ENCODE measurements at places on chromosomes 4 and X.

GRCh38 chr4:178894126-178894525 is 1451.9 kb upstream of the AGA start:
- DNase-seq, result no peak

DNA sequence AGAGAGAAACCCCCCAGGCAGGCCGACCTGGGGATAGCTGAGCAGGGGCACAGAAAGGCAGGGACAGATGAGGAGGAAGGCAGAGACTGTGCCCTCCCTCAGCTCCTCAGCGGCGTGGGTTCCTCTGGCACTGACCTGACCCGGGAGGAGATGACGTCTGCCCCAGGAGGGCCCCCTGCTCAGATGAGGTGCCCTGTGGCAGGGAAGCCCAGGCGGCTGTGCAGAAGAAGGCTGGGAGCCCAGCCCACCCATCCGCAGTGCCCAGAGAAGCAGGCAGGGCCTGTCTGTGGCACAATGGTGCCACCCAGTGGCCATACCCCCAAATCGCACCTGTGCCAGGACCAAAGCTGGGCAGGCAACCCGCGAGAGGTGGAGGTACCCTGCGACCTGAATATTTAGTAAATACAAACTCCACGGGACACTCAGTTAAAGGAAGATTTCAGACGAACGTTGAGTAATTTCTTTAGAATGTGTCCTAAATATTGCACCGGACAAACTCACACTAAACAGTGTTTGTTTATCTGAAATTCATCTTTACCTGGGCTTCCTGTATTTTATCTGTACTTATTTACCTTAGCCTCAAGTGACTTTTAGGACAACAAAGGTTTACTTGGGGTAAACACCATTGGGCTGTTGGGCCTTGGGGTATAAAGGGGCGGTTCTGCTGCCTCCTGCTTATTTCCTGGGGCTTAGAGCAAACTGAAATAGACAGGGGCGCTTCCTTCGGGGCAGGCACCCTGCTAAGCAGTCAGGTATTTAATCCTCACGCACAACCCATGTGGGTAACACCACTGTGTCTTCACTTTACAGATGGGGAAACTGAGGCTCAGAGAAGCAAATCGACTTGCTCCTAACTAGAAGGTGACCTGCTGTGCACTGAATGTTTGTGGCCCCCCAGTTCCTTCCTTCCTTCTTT is 46.5 kb upstream of the HMX1 start:
- DNase-seq, result peak; percentile 27

- no peak for DNase-seq
Observed at GRCh38 chrX:9770319-9770718, 4.7 kb upstream of the GPR143 start.

DNA sequence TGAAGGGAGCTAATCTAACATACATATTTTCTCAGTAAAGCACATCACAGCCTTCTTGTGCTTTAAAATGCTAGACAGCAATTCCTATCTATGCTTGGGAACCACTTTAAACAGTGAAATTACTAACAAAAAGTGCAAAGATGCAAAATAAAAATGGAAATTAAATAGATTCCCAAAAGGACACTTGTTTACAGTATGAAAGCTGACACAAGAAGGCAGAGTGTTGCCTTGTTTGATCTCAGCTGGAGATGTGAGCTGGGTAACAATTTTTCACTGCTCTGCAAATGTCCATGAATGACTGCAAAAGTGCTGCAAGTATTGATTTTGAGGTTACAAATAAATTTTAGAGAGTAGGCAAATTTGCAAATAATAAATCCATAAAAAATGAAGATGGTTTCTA is 22.3 kb downstream of the GRIA2 start:
- DNase-seq, result no peak

GRCh38 chr4:1373892-1374705 is 27.1 kb downstream of the UVSSA start:
- no peak for DNase-seq

DNA sequence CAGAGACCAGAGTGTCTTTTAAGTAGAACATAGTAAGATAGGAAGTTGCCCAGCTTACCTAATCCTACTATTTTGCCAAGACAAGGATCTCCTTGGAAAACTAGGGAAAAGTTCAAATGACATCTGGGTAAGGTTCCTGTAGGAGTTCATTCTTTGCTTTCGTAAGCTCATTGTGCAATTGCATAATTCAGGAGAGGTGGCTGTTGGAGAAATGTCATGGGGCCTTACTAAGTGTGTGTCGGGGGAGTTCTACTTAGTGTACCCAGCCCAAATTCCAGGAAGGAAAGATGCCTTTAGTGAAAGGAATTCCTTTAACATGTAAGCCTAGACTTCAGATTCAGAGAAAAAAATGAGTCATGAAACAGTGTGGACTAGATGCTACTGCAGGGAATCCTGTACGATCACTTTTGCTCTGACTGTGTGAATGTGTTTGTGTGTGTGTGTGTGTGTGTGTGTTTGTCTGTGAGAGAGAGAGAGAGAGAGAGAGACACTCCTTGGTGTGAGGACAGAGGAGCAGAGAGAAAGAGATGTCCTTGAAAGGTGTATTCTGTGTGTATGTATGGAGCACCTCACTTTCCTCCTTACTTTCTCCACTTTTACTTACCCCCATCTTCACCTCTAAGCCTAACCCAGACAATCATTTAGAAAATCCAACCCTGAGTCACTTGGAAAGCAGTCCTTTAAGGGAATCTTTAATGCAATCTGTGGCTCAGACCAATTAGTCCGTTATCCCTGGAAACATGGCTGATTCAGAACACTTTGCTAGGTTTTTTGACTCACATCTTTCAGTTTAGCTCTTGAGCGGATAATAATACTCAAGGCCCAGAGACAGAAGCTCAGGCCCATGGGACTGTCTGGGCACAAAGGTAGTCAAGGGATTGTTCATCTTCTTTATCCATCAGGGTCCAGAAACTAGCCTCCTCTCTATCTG is 114.5 kb upstream of the ACSL4 start:
- peak; percentile 54 for DNase-seq

DNA sequence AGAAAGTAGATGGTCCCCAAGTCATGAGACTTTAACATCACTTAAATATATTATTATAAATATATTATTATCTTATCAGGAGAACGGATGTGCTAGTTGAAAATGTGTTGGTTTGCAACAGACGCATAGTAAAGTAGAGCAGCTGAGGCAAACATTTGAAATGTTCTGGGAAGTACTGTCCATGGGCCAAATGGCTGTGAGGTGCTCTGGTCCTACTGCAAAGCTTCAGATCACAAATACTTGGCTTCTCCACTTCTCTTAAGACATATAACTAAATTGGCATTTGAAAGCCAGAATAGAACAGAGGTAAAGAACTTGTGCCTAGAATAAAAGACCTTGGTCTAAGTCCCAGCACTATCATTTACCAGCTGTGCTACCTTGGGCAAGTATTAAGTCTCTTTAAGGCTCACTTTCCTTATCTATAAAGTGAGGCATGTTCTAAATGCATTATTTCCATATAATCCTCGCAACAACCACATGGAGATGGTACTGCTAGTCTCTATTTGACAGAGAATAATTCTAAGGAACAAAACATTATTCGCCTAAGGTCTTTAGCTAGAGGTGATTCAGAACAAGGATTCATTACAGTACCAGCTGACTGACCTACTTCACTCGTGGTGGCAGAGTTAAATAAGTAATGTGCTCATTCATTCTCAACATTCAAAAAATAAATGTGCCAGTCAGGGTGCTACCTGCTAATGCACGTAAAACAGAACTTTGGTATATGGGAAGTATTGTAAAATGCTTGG is 297.1 kb downstream of the PPP3CA start:
- no peak for DNase-seq

- peak; percentile 83 for DNase-seq
Observed at GRCh38 chrX:131816551-131817136, 206.5 kb upstream of the STK26 start.

DNA sequence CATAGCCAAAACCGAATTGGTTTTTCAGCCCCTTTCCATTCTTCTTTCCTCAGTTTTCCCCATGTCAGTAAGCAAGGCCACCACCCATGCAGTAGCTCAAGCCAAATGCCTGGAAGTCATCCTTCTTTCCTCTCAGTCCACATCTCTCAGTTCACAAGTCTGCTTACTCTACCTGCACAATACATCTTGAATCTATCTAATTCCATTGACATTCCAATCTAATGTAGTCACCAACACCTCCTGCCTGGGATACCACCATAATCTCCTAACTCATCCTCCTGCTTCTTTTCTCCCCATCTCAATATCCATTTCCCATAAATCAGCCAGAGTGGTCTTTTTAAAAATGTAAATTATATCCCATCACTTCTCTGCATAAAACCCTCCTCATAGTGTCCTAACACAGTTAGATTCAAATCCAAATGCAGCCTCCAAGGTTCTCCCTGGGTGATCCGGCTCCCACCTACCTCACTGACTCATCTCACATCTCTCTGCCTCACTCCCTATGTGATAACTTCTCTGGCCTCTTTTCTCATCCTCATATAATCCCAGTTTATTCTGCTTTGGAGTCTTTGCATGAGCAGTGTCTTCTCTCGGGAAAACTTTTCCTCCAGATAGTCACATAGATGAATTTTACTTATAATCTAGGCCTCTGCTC is 26.9 kb downstream of the KCNIP4 start:
- DNase-seq, result no peak

- no peak for DNase-seq
Observed at GRCh38 chr4:159173886-159174285, 71.0 kb downstream of the RAPGEF2 start.

DNA sequence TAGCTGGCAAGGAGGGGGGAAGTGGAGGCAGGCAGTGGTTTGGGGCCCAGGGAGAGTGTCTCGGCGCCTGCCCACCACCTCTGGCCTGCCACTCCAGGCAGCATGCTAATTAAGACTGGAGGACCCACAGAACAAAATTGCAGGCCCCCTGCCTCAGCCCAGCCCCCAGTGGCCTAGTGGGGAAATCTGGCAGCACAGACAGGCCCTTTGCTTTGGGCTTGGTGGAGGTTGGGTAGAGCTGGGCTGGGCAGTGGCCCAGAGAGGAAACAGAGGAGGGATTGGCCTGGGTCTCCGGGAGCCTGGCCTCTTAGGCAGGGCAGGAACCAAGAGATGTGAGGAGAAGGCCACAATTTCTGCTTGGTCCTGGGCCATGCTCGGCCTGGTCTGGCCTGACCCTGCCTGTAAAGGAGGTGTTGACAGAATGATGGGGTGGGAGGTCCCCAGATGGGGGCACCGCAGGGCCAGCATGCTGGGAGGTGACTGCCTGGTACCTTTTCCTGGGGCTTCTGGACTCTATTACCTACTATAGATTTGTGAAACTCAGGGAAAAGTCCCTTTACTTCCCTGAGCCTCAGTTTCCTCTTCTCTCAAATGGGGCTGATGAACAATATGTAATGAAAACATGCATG is 92.4 kb upstream of the PJA1 start:
- DNase-seq, result no peak

DNA sequence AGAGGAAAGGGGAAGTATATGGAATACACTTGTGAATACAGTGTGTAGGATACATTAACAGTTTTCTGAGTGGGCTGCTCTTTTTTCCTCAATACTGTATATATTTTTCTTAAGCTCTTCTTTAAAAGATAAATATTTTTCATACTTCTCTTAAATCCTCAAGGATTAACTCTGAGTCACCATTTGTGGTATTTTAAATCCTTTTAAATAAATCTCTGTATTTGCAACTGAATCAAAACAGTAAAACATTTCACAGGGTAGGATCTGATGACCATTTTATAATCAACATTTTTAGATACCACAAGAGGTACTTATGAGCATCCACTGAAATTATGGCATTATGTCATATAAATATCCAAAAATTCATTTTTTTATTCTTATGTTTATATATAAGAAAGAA is 87.6 kb downstream of the GAB1 start:
- DNase-seq, result no peak

Measured in large intestine (tissue), 12 donors.